SK-MEL-5 (cell line): ENCODE measurements at places on chromosomes 3 and 15.

DNA sequence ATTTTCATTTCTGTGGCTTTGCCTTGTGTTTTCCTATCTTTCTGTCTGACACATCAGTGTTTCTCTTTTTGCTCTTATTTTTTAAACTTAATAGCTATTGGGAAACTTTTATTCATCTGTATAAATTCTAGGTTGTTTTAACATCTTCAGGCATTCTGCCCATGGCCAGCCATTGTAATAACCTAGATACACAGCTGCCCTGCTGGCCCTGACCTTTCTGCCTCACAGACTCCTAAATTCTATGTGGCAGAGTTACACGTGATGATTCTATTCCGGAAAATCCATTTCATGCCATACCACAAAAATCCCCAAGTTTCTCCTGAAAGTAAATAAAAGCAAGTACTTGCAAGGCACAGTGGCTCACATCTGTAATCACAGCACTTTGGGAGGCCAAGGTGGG is 150.1 kb downstream of the UACA start:
- no peak for DNase-seq

DNA sequence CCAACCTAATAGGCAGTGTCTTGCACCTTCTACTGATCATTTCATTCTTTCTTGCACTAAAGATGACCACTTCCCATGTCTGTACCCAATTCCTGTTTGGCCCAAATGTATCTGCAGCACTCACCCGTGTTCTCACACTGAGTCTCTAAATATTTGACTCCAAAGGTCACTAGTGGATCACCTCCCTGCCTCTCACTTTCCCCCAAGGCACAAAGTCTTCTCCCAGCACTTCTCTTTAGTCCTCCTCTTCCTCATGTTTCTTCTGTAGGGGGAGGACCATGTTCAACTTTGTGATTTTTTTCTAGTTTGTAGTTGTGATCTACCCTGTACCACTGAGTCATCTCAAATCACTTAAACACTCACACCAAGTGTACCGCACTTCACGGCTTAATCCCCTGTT is 13.9 kb downstream of the NR1I2 start:
- DNase-seq: no peak

GRCh38 chr3:13012221-13012691 is 61.0 kb downstream of the IQSEC1 start:
- DNase-seq: no peak

DNA sequence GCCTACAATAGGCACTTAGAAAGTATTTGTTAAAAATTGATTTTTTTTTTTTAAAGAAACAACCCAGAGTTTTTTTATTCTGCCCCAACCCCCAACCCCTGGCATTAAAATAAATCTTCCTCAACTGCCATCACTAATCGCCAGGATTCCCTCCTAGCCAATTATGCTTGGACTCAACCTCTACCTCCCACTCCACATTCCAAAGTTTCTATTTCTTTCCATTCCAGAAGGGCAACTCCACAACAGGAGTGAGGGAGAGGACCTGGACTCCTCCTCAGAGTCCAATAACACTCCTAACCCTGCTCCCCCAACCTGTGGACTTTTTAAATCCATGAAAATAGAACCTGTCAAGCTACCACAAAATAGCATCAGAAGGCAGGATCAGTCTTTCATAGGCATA is 99.4 kb downstream of the ADAMTS9 start:
- DNase-seq: no peak

GRCh38 chr3:192892981-192893700 is 24.5 kb downstream of the MB21D2 start:
- peak; percentile 61 for DNase-seq

DNA sequence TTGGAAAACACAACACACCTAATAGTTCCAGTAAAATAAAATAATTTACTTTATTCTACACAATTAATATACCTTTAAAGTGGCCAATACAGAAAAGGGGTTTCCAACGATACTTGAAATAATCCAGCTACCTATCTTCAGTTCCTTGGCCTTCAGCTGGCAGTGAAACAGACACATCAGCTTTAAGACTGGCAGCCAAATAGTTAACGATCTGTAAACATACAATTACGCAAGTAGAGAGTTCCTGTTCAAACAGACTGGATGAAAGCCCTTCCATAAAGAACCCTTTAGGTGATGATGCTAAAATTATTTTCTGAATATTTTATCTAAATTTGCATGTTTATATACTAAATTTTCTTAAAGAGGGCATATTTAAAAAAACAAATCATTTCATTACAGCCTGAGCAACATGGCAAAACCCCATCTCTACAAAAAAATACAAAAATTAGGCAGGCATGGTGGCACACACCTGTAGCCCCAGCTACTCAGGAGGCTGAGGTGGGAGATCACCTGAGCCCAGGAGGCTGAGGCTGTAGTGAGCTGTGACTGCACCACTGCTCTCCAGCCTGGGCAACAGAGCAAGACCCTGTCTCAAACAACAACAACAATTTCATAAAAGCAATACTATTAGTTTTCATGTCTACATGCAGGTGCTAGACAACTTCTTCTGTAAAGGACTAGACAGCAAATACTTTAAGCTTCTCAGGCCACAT is 12.9 kb downstream of the DYNC1LI1 start:
- no peak for DNase-seq

- DNase-seq: no peak
These were observed 12.9 kb downstream of the REC114 start for GRCh38 chr15:73455876-73456275.

- peak; percentile 83 for DNase-seq
These were observed 1.1 kb downstream of the TMEM158 start for GRCh38 chr3:45224824-45225464.

DNA sequence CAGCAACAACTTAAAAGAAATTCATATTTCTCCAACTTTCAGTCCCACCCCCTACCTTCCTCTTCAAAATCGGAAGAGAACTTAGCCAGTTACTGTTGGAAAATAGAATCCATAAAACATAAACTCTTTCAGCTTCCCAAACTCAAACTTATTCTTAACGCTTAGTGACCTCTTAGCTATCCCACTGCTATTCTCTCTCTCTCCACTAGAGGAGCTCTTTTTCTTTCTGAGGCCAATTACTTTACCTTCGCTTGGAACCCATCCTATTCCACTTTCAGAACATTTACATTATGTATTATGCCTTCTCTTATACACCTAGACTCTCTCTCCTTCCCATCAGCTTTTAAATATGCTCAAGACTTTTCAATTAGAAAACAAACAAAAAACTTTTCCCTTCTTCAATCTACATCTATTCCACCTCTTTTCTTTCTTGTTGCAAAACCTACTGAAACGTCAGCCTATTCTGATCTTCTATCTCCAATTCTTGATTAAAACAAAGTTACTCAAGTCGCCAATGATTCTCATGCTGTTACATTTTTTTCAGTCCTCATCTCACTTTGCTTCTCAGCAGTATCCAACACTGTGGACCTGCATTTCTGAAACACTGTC is 13.4 kb upstream of the GHSR start:
- peak; percentile 63 for DNase-seq

DNA sequence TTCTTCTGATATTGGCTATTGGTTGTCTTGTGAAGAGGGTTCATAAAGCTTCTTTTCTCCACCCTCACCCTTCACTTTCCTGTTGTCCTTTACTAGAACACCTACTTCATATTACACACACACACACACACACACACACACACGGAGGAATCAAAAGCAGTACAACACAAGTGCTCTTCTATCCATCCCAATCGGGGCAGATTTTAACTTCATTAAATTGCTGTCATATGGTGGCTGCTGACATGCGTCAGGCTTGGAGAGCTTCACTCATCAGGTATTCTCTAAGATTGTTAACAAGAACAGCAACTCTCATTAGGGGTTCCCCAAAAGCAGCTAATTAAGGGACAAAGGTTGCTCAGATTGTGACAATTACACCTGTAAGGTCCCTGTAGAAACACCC is 239.1 kb upstream of the MEIS2 start:
- DNase-seq: no peak

DNA sequence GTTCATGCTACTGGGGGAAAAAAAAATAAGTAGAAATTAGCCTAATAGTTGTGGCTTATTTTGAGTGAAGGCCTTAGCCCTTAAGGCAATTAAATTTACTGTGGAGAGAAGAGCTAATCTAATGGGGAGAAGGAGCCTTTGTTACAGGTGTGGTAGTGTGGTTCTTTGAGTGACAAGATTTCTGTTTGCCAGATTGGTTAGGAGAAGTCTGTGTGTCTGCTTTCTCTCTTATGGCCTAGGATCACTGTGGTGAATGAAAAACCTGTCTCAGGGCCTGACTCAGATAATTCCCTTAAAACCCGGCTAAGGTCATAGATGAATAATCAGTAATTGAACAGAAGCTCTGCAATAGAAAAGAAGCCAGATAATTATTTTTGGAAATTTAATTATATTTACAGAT is 27.0 kb downstream of the OPA1 start:
- no peak for DNase-seq
